GM06990 (cell line): ENCODE measurements at places on chromosomes 1 and 21.

- no peak for DNase-seq
Measured at GRCh38 chr1:54462597-54463258, 56.5 kb upstream of the SSBP3 start.

DNA sequence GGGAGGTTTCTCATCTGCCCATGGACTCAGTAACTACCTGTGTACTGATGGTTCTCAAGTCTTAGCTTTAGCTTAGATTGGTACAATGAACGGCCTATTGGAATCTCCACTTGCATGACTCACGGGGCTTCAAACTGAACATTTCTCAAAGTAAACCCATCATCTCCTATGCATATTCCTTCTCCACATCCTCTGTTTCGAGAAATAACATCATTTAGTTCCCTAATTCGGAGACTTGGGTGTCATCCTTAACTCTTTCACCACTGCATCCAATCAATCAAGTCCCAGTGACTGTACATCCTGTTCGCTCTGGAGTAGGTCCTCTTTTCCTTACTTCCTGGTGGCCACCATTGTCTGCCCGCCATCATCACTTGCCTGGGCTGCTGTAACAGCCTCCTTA lies 55.8 kb downstream of the LGR6 start:
- no peak for DNase-seq

DNA sequence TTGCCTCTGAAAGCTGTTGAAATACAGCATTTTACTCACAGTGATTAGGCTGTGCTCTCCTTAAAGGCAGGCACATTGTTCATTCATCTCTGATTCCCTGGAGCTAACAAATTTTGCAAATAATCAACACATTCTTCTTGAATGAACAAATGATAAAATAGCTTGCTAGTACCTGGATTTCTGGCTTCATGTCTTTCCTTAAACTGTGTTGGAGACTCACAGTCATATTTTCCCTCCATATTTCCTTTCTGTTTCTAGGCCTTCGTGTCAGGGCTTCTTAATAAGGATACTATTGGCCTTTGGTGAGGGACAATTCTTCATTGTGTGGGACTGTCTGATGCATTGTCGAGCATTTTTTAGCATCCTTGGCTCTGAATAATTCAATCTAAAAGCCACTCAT lies 9.7 kb downstream of the HSD11B1 start:
- DNase-seq: no peak

DNA sequence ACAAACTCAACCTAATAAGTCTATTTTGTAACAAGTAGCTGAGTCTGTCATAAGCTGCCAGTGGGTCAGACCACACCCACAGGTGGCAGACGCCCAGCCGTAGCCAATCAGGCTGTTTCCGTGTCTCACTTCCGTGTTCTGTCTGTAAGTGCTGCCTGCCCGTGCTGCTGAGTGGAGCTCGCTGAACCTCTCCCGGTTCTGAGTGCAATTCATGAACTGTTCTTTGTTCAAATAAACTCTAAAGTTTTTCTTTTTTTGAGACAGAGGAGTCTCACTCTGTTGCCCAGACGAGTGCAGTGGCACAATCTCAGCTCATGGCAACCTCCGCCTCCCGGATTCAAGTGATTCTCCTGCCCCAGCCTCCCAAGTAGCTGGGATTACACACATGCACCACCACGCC lies 25.1 kb downstream of the POFUT2 start:
- no peak for DNase-seq

DNA sequence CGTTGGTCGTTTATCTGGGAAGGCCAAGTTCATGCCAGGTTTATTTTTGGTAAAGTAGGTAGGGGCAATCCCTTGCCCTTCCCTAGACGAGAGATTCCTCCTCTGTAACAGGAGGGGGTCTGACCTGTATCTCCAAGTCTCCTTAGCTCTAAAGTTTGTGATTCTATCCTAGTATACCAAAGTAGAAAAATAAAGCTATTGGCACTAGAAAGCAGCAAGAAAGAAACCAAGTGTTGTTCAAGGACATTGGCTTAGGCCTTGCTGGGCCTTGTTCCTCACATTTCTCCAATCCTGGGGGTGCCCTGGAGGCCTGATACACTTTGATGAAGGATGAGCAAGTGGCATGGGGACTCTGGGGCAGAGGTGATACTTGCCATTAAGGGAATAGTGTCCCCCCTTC lies 814 bp downstream of the MTARC2 start:
- no peak for DNase-seq

DNA sequence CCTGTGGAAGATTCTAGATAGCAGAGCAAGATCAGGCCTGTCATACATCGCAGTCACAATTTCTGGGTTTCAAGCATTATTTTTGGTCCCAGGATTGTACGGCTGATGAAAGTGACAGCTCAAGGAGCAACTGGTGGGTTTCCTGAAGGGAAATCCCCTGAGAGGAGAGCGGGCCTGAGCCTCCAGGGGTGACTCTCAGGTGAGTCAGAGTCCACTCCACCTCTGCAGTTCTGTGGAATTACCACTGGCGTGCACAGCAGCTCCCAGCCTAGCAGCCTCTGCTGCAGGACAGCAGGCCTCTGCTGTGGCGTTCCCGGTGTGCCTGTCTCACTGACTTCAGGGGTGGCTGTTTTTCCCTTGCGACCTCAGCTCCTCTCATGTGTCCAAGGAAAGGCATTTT lies 24.4 kb downstream of the SLC66A1 start:
- DNase-seq: no peak
